ENCODE measurements at places on chromosomes 11 and 22.

GRCh38 chr11:119990309-119991021, 147.4 kb downstream of the TRIM29 start:
- DNase-seq, result no peak

DNA sequence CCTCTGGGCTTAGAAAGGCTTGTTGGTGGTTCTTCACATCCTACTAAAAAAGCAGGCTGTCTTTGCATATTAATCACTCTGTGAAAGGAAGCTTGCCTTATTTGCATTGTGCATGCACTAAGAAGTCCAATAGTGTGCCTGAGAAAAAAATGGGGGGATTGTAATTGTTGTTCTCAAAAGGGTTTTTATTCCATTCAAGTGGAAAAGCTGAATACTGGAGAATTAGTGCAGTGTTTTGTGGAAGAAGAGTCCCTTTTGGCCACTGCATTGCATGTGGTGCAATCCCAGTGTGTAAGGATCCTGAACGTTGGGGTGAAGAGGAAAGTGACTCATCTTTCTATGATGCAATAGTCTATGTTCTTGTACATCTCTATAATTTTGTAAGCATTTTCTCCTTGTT, 16.5 kb downstream of the NCAM1 start:
- DNase-seq, result no peak

- DNase-seq, result no peak
Measured at GRCh38 chr22:35567351-35568141, 26.9 kb downstream of the RASD2 start.

GRCh38 chr11:9787981-9788521, 124.2 kb downstream of the SWAP70 start:
- DNase-seq, result no peak

DNA sequence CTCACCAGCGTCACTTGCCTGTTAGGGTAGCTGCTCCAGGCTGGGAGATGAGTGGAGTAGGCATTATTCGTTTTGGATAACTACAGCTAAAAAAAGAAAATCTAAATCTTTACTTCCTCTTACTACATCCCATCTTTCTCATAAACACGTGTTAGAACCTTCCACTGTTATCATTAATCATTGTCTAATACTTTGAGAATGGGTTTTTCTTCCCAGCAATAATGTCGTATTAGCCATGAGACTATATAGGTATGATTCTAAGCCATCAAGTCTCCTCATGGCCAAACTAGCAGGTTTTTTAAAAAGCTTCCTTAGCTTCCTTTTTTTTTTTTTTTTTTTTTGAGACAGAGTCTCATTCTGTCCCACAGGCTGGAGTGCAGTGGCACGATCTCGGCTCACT, 3.9 kb upstream of the TEF start:
- no peak for DNase-seq

- no peak for DNase-seq
Measured at GRCh38 chr11:134345237-134345550, 13.4 kb downstream of the GLB1L2 start.

DNA sequence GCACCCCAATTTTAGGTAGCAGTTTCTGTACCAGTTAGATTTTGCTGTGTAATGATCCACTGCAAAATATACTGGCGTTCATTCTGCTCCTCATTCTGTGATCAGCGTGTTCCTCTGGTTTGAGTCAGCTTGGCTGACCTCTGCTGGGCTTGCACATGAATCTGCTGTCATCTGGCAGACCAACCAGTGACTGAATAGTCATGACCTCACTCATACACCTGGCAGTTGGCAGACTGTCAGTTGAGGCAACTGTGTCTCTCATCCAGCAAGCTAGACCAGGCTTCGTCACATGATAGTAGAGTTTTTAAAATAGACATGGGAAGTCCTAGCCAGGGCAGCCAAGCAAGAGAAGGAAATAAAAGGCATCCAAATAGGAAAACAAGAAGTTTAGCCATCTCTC, 316.3 kb upstream of the LARGE1 start:
- no peak for DNase-seq

DNA sequence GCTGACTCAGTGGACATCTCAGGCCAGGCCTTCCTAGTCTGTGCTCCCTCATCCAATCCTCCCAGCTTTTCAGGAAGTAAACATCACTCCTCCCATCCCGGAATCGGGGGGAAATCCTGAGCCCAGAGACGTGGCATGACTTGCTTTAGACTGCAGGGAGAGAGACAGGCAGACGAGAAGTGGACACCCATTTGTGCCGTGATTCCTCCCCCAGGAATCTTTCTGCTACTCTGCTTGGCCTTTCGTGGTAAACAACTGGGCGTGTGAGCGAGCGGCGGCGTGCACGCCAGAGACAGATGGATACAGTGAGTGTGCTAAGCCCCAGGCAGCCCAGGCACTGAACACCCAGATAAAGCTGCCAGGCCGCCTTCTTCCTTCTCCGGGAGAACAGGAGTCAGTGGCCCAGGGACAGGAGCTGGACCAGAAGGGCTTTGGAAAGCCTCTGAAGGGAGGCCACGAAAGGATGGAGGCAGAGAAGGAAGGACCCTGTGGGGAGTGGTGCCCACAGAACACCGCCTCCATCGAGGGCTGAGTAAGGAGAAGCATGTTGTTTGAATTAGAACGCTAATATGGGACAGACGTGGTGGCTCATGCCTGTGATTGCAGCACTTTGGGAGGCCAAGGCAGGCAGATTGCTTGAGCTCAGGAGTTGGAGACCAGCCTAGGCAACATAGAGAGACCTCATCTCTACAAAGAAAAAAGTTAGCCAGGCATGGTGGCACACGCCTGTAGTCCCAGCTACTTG, 53.0 kb upstream of the PRR5 start:
- no peak for DNase-seq

GRCh38 chr22:19109198-19110063, 12.8 kb downstream of the DGCR2 start:
- DNase-seq, result peak; percentile 20
